Pons (tissue), 1 donor: ENCODE measurements at places on chromosomes 13 and 19.

DNA sequence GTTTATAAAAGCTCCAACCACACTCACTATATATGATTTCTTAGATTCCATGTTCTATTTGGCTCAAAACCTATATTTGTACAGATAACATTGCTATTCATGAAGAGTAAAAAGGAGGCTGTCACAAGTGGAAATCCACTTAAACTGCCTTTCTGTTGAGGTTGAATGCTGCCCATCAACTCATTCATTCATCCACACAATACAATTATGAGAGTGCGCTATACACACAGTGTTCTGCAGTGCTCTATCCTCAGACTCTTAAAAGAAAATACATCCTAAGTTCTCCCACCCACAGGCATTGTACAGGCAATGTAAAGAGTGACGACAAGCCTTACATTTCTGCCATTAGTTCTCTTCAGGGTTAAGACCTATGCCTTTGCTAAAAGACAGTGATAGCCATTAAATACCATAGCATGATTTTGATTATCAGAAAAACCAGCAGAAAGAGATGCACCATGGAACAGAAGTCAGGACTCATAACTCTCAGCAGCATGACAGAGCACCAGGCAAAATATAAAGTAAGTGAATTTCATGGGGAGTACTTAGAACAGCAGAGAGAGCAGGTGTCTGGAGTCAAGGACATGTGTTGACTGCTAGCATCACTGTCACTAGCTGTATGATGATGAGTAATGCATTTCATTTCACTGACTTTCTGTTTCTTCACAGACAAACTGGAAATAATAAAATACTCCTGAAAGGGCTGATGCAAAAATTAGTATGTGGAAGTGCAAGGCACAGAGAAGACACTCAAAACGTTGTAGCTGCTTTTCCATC lies 218.0 kb downstream of the RBM26 start:
- no peak for DNase-seq

DNA sequence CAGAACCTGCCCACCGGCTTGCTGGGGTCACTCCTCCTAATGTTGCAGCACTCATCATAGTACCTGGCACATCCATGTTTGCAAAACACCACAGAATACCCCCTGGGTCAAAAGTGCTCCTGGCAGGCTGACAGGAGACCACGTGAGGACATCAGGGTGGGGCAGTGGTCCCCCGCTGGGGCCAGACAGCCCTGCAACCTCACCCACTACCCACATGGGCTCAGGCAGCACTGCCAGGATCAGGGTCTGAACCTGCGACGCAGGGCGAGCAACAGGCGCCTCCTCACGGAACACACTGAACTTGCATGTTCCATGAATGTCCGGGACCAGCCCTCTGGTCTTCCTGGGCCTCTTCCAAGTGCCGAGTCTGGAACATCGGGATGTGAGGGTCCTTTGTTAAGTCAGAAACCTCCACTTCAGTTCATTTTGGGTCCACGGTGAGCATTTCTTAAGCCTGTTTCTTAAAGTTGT lies 1.4 kb upstream of the SLC7A9 start:
- no peak for DNase-seq

GRCh38 chr19:41456342-41456918 lies 13.5 kb downstream of the ERICH4 start:
- DNase-seq = no peak

- DNase-seq = no peak
Measured at GRCh38 chr13:20360835-20361412, 128.8 kb upstream of the GJB6 start.

DNA sequence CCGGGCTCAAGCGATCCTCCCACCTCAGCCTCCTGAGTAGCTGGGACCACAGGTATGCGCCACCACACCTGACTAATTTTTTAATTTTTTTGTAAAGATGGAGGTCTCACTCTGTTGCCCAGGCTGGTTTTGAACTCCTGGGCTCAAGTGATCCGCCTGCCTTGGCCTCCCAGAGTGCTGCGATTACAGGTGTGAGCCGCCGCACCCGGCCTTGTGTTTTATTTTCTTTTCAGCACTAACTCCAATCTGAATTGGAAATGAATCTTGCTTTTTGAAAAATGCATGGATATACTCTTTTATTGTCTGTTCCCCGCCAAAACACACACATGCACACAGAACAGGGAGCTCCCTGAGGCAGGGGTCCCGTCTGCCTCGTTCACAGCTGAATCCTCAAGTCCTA lies 1.3 kb upstream of the ISOC2 start:
- DNase-seq = no peak

GRCh38 chr13:110731072-110731471 lies 17.6 kb downstream of the ING1 start:
- no peak for DNase-seq

DNA sequence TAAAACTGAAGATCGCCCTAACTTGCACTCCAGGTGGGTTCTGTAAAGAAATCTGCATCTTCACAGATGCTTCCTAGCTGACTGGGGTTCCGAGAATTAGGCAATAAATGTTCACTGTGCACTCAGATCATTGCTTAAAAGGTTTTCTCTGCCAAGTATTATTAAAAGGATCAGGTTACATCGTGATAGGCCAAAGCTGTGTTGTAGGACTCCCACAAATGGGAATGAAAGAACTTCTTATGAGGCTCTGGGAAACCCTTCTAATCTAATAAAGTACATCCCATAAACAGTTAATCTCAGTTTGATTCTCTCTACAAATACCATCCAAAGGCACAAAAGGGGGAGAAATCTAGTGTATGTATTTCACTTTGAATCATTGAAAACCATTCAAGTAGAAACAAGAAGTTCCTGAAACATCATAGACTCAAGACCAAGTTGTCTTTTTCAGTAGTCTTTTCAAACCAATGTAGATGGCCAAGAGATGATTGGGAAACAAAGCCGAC lies 7.1 kb upstream of the POU4F1 start:
- no peak for DNase-seq

GRCh38 chr19:16824658-16825311 lies 4.4 kb upstream of the SIN3B start:
- DNase-seq = no peak

DNA sequence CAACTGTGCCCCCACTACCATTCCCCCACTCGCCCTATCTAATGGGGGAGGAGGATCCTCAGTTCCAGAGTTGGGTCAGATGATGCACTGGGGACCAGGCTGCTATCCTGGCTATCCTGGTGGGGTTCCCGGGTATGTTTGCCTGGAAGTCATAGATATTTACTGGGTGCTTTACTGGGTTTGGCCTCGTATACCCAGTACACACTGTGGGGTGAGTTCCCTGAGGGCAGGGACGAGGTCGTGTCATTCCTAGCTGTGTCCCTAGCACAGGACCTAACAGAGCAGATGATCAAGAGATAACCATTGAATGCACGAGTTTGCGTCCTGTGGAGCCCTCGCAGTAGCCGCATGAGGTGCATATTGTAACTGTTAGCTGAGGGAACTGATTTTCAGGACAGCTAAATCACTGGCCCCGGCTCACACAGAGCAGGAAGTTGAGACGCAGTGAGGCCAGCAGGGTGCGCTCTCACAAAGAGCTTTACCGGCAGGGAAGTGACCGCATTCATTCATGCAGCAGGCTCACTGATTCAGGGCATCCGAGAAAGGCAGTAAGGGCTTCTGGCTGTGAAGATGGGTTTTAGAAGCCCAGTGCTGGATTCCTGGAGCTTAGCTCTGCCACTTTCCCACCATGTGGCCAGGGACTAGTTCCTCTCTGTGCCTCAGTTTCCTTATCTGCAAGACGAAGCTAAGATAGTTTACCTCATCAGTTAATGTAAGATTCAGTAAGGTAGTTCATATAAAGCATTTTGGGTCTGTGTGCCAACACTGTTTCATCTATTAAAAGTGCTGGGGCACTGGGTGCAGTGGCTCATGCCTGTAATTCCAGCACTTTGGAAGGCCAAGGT lies 6.0 kb downstream of the RUVBL2 start:
- DNase-seq = no peak

DNA sequence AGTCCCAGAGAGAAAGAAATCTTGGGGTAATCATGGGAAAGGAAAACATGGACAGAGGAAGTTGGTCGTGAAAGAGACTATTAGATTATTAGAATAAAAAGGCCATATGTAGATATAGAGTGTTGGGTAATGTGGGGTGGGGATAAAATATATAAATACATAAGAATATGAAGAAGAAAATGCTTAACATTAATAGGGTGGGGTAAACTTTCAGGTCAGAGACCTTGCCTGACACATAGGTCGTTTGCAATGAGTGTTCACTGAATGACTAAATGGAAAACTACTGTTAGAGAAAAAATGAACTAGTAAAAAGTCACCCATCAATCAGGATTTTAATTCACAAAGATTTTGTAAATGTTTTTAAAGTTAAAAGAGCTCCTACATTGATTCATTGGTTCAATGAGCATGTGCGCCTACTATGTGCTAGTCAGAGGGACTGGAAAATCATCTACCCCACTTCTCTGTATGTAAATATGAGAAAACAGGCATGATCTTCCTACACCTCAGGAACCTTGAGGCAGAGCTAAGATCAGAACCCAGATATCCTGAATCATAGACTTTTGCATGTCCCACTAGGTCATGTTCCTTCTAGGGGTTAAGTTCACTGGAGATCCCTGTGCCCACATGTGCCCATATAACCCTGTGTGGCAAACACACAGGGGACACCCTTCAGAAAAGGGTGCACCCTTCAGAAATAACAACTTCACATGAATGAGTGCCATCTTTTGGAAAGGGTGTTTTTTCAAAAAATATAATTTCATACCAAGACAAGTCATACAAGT lies 24.6 kb upstream of the KLF12 start:
- DNase-seq = no peak

- DNase-seq = no peak
Measured at GRCh38 chr19:48490981-48491792, 20.4 kb downstream of the LMTK3 start.

DNA sequence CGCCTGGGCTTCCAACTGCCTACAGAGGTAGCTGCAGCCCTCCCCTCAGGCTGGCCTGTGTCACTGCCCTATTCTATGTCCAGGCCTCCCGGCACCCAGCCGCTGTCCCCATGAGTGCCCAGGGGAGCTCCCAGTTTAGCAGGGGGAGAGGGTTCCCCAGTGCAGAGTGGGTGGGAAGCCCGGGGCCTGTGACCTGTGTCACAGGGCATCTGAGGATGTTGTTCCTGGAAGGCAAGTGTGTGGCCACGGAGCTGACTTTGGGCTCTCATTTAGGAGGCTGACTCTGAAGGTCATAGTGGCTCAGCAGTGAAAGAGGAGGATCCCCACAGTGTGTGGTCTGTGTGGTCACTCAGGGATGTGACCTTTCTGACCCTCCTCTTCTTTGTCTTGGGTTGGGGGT lies 25.1 kb downstream of the PPP1R37 start:
- DNase-seq = no peak

- no peak for DNase-seq
Measured at GRCh38 chr19:14542711-14543328, 13.4 kb downstream of the TECR start.

- DNase-seq = peak; percentile 29
Measured at GRCh38 chr13:69450245-69450644, 657.4 kb upstream of the ATXN8OS start.

- no peak for DNase-seq
Measured at GRCh38 chr13:54029226-54029625, 1000.6 kb downstream of the OLFM4 start.

GRCh38 chr19:17104679-17105078 lies 29.1 kb downstream of the MYO9B start:
- DNase-seq = no peak

DNA sequence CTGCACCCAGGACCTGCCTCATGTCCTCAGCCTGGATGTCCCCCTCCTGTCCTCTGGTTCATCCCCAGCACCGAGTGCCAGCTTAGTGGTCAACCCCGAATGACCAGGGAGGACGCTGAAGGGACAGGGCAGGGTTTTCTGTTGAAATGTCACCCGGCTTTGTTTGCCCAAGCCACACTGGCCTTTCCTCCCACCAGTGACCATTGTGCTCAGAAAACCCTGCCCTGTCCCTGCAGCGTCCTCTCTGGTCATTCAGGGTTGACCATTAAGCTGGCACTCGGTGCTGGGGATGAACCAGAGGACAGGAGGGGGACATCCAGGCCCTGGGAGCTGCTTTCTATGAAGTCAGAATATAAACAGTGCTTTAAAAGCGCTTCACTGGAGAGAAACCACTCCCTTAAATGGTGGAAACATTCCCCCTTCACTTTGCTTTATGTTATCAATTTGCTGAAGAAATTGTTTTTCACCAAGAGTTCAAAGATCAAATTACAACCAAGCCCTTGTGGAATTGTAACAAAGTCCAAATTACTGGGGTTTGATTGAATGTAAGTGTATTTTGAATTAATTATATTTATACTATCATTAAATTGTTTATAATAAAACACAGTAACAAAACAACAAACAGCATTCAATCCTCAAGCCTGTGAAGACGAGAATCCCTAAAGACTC lies 21.4 kb downstream of the CARS2 start:
- no peak for DNase-seq

DNA sequence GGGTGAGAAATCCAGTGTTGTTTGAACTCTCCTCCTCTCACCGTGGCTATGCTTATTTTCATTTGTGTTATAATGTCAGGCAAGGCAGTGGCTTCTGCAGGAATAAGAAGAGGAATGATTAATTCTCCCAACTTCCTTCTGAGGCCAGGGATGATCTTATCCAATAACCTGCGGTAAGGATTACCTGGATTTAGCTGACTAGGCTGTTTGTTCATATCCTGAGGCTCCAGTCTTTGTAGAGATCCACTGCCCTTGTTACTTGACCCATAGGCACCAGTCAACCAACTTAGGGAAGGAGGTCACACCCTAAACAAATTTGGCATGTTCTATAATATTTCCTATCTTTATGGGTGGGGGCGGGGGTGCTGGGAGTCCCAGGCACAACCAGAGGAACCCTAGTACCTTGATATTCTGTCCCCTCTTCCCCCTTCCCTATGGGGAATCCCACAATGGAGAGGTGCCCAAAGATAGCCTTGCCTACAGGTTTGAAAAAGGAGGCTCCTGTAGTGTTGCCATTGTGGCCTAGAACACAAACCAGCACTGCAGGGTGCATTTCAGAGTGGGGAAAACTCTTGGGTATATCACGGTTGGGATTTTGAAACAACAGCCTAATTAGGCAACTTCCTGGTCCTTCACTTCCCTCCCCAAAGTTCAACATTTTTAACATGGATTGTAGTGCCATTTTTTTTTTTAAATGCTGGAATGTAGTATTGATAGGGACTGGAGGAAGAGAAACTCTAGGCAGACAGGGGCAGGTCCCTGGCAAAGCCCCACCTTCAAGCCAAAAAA lies 977.5 kb upstream of the SPRY2 start:
- no peak for DNase-seq

DNA sequence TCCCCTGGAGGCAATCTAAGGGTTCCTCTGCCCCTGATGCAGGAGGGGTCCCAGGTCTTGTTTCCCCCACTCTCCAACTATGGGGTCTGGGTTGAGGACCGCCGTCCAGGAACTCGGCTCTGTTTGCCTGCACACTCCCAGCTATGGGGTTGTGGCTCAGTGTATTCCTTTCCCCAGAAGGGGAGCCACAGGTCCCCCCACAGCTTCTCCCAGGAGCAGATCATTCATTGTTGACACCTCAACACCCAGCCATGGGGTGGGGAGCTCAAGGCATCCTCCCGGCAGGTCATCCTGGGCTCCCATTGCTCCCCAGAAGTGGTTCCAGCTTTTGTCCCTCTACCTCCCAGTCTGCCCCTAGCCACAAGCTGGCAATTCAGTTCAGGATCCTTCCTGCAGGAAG lies 975 bp downstream of the ZNF358 start:
- DNase-seq = no peak
